ENCODE measurements at places on chromosomes 5 and 9.

GRCh38 chr9:120350596-120350995, 229.4 kb downstream of the CDK5RAP2 start:
- DNase-seq = no peak

DNA sequence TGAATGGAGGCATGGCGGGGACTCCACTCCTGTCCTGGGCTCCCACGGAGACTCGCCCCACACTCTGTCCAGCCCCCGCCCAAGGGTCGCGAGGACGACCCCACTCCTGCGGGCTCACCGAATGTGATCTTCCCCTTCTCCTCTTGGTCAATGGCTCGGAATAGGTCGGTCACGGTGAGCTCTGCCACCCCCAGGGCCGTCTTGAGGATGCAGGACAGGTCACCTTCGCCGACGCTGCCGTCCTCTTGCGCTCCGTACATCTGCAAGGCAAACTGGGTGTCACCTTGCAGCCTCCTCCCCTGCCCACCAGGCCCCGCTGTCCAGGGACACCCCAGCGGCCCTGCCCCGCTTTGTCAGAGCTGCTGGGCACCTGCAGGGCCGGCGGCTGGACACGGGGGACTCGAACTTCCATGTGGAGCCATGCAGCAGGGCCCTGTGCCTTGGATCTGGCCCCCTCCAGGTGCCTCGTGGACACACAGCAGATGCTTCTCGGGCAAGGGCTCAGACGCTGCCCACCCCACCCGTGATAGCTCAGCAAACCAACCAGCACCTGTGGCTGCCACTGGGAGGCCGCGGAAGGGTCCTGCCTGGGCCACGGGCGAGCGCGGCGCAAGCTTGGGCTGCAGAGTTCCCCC, 21.5 kb upstream of the SLC6A3 start:
- DNase-seq = no peak

GRCh38 chr9:99936947-99937587, 30.6 kb downstream of the STX17 start:
- no peak for DNase-seq

- no peak for DNase-seq
Observed at GRCh38 chr5:39400713-39401578, 23.8 kb downstream of the DAB2 start.

DNA sequence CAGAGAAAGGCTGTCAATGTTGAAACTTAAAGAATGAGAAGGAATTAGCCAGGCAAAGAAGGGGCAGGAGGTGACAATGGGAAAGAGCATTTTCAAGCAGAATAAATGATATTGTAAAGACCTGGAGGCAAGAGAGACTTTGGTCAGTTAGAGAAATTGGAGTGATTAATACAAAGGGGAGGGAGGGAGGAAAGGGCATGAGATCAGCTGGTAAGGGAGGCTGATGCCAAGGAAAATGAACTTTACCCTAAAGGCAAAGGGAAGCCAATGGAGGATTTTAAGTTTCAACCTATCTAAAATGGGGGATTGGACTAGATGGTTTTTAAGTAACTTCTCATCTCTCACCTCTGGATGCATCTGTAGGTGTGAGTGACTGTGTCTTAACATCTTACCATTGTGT, 23.3 kb downstream of the C5 start:
- no peak for DNase-seq

GRCh38 chr9:34687276-34688030, 3.6 kb downstream of the CCL19 start:
- no peak for DNase-seq

DNA sequence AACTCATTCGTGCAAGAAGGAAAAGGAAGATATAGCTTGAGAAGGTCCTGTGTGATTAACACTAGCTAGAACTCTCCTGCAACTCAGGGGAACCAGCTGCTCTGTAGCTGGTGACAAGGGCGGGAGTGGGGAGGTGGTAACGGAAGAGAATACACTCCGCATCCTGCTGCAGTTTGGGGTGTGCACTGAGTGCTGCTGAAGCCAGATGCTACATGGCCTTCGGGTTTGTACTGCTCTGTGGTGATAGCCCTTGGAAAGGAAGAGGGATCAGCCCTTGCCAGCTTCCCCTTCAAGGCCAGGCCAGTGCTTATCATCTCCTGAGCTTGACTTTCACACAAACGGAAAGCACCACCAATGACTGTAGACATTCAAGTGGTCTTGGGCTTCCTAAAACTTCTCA, 34.3 kb downstream of the FRMD3 start:
- no peak for DNase-seq

DNA sequence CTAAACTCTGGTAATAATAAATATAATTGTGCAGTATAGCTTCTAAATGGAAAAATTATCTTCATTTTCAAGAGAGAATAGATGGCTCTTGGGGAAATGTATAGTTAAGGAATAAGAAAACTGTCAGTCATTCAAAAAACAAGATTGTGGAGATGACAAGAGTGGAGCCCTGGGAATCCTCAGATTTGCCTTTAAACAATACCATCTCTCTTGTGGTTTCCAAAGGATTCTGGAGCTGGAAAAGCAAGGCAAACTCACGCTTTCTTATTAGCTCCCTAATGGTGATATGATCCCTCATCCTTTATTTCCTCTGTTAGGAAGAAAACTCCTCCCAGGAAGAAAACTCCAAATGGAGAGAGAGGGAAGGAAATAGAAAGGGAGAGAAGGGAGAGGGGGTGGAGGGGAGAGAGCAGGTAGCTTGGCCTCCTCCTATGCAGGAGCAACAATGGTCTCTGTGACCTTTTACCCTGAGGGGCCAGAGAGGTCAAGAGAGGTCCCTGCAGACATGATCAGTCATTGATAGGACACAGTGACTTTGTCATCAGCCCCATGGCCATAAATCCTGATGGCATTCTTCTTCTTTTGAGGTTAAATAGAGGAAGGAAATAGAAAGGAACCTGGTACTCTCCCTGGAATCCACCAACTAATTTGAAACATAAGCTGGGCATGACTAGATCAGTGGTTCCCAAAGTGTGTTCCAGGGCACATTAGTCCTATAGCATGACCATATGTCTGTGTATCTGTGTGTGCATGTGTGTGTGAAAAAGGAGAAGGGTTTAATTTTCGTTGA, 312.2 kb downstream of the ARRDC3 start:
- no peak for DNase-seq

GRCh38 chr5:174312641-174313040, 267.1 kb downstream of the NSG2 start:
- no peak for DNase-seq

DNA sequence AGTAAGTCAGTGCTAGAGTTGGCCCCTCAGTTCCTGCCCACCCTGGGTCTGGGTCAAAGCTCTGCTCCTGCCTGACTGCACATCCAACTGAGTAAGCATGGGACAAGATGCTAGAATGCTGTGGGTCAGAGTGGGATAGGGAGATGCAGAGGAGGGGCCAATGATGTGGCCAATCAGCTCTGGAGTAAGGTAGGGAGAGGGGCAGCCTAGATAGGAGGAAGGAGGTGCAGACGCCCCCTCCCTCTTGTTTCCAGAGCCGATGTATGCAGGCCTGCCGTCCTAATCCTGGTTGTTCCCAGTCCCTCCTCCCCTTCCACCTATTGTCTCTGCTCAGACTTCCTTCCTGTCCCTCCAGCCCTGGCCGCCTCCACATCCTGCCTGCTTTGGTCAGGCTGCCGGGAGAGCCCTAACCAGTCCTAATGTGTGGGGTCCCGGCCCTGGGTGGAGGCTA, 1.3 kb downstream of the ARAP3 start:
- no peak for DNase-seq

GRCh38 chr5:92992073-92992472, 588.9 kb downstream of the NR2F1-AS1 start:
- DNase-seq = no peak

- no peak for DNase-seq
Observed at GRCh38 chr5:1515921-1516571, 7.7 kb downstream of the LPCAT1 start.

DNA sequence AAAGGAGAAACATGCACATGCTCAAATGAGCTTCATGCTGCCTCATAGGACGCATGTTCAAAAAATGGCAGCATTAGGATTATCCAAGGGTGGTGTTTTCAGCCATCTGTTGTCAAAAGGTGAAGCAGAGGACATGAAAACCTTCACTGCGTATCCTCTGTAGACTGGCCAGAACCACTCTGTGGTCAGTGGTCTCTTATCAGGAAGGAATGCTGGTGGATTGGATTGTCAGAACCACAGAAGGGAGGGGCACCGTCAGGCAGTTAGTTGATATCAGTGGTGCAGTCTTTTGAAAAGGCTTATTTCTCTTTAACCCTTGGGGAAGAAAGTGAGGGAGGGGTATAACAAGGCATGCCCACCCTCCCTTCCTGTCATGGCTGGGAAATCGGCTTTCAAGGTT, 100.1 kb downstream of the FBXL7 start:
- no peak for DNase-seq

Measured in activated naive CD4-positive, alpha-beta T cell treated with Interleukin-2 at 50 U/mL for 16 hours (primary cell).